ENCODE measurements at places on chromosomes 6 and 20.

GRCh38 chr20:62738025-62738881 lies 29.6 kb downstream of the NTSR1 start:
- DNase-seq, result no peak

GRCh38 chr20:25000268-25000801 lies 7.8 kb upstream of the APMAP start:
- no peak for DNase-seq

DNA sequence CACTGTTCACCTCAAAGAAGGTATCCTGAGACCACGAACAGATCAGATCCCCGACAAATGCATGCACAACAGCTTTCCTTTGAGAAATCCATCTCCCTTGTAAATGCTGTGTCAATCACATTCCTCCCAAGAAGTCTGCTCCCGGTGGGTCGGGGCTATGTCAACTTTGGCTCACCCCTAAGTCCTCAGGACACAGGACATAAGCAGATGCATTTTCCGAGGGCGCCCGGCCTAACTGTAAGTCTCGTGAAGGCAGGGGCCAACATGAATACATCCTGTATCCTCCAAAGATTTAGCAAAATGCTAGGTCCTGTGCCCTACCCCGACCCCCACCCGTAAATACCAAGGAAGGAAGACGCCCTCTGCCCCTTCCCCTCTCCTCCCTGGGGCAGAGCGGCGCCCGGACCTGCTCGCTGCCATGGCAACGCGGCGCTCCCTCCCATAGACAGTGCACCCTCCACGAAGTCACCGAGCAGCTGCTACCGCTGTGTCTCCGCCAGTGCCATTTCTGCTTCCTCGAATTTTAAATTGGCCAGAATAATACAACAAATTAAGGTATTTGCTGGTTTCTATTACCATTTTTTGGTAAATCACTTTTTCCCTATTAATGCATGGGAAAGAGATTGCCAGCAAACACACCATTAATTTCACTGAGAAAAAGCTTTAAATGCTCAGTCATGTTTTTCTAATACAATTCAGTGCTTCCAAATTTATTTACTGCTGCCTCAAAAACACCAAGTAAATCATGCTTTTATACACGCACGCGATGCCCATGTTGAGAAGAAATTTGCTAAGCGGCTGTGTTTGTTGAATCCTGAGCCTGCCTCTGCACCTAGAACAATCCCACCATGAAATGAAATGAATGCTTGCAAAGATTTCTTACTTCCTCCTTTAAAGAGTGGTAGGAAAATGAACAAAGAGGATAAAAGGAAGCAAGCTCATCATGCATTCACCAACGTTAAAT lies 100.6 kb downstream of the PCSK2 start:
- DNase-seq, result no peak

- DNase-seq, result no peak
These were observed 30.9 kb upstream of the RIMS1 start for GRCh38 chr6:71855406-71855805.

- no peak for DNase-seq
These were observed 201.6 kb downstream of the BTBD9 start for GRCh38 chr6:38438097-38438496.

GRCh38 chr6:124076336-124077048 lies 272.8 kb downstream of the NKAIN2 start:
- no peak for DNase-seq

- DNase-seq, result no peak
These were observed 14.4 kb downstream of the CYB5R4 start for GRCh38 chr6:83873869-83874268.

GRCh38 chr6:12457094-12457493 lies 166.9 kb downstream of the EDN1 start:
- no peak for DNase-seq

Data from NT2/D1 (cell line).